NCI-H345 (cell line): ENCODE measurements at places on chromosomes 7 and 10.
A peak's percentile ranks its signal among the peaks of the same experiment; 100 is the strongest.

- DNase-seq: no peak
Observed at GRCh38 chr7:8434290-8435002, 1.0 kb downstream of the NXPH1 start.

GRCh38 chr7:121271916-121272315, 56.9 kb upstream of the WNT16 start:
- DNase-seq: no peak

GRCh38 chr10:74923556-74923955, 97.2 kb downstream of the KAT6B start:
- no peak for DNase-seq

DNA sequence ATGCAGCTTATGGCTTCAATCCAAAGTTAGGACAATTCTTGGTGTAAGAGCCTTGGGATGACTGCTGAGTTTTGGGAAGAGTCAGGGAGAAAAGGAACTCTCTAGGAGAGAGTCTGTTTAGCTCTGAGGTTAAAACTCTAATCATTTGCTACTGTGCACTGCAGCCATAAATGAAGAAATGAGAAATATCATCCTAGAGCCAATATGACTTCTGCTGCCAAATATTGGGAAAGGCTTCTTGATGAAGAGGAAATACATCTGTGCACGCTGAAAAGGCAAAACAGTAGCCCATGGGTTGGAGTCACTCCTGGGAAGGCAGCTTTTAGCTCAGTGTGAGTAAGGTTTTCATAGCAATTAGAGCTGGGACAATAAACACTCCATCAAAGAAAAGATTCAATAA, 308.8 kb downstream of the SFMBT2 start:
- DNase-seq: no peak

GRCh38 chr10:118594392-118595063, 920 bp downstream of the PRLHR start:
- DNase-seq: no peak

GRCh38 chr10:24790073-24790472, 66.4 kb upstream of the ARHGAP21 start:
- DNase-seq: no peak

GRCh38 chr10:21953585-21954057, 49.9 kb downstream of the DNAJC1 start:
- DNase-seq: no peak

DNA sequence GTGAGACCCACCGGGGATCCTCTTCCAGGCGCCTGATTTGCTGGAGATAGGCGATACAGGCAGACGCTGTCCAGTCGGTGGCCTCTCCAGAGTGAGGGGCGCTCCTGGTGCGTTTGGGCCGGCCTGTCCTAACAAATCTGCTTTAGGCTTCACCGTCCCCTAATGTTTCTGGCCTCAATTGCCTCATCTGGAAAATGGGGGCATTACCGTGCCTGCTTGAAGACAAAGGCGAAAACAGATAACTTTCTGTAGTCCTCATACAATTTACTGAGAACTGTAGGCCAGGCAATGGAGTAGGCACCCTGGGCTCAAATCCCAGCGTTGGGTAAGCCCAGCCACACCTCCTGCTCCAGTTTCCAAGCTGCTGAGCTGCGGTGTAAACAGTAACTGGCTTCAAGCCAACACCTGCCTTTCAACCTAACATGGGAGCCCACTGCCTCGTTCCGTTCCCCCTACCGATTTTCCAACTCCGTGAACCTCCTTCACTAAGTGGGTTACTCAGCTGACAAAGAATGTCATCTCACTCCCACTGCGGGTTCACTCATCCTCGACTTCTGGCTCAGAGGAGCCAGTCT, 589 bp upstream of the ZFAND4 start:
- peak; percentile 38 for DNase-seq

GRCh38 chr7:85535974-85536729, 349.3 kb upstream of the SEMA3D start:
- no peak for DNase-seq

GRCh38 chr10:22251751-22252223, 34.0 kb upstream of the EBLN1 start:
- DNase-seq: peak; percentile 33

GRCh38 chr10:74888962-74889661, 62.7 kb downstream of the KAT6B start:
- DNase-seq: no peak

GRCh38 chr10:1679821-1680650, 57.3 kb downstream of the ADARB2 start:
- no peak for DNase-seq

GRCh38 chr10:52678611-52679010, 94.0 kb downstream of the MBL2 start:
- no peak for DNase-seq

GRCh38 chr7:148676291-148676690, 22.4 kb upstream of the CUL1 start:
- no peak for DNase-seq

DNA sequence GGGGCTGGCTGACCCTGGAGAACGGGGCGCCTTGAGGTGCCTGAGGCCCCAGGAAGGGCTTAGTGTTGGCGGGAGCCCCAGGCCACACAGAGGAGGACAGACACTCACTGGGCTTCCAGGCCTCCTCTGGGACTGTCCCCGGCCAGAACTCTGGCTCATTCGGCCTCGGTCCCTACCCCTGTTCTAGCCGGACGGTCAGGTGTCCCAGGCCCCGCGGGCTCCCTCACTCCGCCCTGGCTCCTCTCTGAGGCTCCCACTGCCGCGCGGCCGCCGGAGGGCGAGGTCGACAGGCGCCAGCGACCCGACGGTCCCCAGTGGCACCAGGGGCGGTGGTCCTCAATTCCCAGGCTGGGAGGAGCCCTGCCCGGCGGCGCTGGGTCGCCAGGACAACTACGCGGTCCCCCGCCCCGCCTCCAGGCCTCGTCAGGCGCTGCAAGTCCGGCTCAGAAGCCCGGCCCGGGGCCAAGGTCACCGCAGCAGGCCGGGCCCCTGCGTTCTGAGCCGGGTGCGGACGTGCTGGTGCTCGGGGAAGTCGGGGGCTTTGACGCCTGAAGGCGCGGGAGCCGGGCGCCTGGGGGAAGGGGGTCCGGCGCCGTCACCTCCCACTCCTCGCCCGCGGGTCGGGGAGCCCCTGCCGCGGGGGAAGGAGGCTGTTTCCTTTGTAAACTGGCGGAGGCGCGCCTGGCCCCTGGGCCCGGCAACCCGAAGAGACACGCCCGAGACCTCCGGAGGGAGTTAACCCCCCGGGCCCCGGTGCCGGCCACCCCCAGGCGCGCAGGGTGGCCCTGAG, 1.1 kb upstream of the PWWP2B start:
- no peak for DNase-seq

GRCh38 chr10:62580396-62580795, 206.2 kb downstream of the ZNF365 start:
- no peak for DNase-seq

DNA sequence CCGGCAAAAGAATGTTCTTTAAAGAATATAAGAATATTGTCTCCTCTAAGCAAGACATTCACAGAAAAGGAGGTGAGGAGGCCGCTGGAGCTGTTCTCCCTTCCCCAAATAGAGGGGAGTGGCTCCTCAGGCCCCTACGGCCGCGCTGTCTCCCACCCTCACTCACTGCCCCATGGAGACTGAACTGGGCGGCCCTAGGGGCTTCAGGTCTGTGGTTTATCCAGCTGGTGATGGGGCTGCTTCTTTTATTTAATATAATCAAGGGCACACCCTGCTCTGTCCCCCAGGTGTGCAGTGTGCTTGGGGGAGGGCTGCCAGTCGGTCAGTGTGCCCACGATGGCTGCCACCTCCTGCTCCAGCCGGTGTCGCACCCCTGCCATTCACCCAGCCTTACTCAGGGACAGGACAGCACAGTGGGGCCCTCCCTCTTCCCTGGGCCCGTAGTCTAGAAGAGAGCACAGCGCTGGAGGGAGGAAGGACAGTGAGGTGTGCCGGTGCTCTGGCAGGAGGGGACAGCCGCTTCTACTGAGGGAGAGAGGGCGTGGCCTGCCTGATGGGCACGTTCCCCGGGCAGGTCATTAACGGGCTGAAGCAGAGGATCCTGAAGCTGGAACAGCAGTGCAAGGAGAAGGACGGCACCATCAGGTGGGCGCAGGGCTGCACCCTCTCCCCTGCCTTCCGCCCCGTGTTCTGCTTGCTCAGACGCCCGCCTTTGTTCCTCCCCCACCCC, 23.4 kb downstream of the IQCE start:
- no peak for DNase-seq

GRCh38 chr10:62514079-62514693, 140.0 kb downstream of the ZNF365 start:
- DNase-seq: no peak

GRCh38 chr7:107638594-107638993, 22.0 kb upstream of the SLC26A4 start:
- DNase-seq: no peak

GRCh38 chr10:3499120-3499519, 285.9 kb downstream of the KLF6 start:
- DNase-seq: no peak

GRCh38 chr10:4498711-4499251, 327.2 kb upstream of the AKR1E2 start:
- DNase-seq: peak; percentile 61

DNA sequence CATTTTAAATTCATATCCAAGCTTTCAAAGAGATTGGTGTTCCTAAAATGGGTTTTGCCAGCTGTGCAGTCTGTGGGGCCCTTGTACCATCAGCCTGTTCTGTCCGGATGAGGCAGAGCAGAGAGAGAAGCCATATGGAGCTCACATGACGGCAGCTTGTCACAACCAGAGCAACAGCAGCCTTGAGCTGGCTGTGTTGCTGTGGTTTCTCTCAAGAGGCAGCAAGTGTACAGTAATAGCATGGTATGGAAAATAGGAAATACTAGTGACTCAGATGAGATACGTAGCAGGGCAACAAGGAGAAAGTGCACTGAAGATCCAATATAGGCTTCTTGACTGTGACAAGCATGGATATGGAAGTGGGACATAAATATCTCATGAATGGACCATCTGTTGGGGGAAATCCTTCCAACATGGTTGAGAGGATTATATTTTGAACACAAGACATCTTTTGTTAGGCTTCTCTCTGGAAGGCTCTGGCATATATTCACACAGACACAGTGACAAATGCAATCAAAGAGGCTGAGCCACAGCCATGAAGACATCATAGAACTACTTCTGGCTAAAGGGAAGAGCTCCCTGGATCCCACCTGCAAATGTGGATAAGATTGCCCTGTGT, 251.0 kb upstream of the TAC1 start:
- DNase-seq: no peak

DNA sequence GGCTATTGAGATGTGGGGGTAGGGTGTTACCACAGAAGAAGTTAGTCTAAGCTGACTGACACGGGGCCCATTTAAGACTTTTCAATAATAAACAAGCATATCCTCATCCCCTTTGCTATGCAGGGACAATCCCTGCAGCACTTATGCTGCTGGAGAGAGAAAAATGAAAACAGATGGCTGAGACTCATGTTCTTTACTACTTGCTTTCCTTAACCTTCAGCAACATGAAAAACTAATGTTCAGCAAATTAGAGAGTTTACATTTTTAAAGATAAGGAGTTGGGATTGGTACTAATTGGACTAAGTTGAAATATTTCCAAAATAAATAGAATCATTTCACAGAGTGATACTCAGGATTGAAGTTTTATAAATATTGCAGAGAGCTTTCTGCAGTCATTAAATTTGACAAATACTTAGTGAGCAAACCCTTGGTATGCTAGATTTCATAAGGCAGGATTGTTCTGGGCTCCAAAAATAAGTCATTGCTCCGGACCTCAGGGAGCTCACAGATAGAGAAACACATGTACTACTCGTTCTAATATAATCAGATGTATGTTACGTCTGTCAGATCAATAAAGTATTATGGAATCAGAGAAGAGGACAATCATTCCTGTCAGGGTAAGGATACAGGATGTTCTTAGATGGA, 147.1 kb upstream of the LRRN3 start:
- no peak for DNase-seq

- no peak for DNase-seq
Observed at GRCh38 chr7:159193543-159194090, 49.0 kb upstream of the VIPR2 start.

DNA sequence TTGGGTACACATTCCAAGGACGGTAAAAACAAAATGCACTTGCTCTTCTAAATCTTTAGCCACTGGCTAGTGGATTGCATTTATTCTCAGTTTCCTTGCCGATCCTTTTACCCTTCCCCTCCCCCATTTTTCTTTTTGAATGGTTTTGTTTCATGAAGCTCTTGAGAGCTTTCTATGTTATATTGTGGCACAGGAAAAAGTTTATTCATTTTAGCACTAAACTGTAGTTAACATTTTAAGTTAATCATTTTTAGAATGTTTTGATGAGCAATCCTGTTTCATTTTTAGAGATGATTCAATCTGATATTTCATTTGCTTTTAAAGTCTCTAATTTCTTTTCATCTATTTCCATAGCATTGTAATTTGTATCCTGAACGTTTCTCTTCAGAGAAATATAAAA, 24.0 kb downstream of the ZEB1 start:
- DNase-seq: no peak

DNA sequence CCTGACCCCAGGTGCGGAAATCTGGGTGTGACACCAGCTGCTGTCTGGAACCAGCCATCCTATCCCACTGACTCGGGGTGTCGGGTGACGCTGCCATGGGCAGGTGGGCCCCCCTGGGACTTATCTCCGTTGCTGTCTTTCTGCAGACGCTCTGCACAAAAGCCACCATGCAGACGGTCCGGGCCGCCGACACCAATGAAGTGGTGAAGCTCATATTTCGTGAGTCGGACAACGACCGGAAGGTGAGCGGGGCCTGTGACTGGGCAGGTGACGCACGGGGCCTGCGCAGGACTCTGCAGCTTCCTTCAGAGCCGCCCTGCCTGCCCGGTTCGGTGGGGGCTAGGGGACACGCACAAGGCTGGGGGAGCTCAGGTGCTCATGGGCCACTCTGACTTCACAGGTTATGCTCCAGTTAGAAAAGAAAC, 36.6 kb downstream of the NKX6-2 start:
- no peak for DNase-seq

GRCh38 chr10:127899766-127900387, 7.0 kb upstream of the PTPRE start:
- DNase-seq: no peak

- no peak for DNase-seq
Observed at GRCh38 chr10:73838008-73838567, 26.7 kb upstream of the NDST2 start.

DNA sequence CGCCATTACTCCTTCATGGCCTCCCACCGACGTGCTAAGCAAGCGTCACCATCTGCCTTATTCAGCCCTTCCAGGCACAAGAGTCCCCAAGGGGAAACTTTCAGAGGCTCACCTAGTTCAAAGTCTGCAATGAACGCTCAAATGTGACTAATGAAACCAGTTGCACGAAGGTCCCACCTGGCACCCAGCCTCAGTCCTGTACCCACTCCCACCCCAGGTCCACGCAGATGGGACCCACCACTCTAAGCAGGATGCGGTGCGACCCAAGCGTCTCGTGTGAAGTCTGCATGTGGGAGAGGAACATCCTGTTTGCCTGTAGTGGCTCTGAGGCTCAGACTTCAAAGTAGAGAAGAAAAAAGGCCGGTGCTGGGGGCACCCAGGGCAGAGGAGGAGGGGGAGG, 40.3 kb downstream of the RGS10 start:
- no peak for DNase-seq

GRCh38 chr7:141701489-141702046, 398 bp downstream of the DENND11 start:
- DNase-seq: peak; percentile 58
